ENCODE measurements at places on chromosomes 5 and 9.

DNA sequence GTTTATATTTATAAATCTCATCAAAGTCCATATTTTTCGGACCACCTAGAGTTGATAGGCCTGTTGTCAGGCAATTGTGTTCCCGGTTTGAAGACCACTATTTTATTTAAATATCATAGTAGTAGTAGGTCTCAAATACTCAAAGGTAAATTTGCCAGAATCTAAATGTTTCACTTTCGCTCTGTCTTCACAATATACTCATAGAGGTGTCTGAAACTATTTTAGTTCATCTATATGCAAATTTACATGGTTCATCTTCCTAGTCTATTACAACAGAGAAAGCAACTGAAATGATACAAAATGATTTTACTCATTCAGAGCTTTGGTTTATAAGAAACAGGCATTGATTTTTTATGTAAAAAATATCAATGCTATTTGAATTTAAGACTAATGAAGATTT lies 1897.5 kb downstream of the EFNA5 start:
- no peak for DNase-seq

DNA sequence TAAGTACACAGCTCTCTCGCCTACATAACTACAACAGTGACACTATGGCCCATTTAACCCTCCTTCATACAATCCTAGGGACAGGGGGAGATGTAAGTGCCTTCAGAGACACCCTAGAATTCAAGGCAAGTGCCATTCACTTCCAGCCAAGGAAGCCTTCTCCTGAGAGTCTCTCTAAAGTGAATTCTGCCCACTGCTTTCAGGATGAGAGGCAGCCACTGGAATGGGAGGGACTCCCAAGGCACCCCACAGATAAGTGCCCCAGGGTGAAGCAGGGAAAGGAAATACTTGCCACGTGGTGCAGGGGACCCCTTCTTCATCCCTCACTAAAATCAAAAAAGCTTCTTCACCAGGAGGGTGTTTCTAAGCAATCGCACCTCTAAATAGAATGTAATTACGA lies 283.7 kb downstream of the ZNF608 start:
- no peak for DNase-seq

- DNase-seq, result no peak
These were observed 454.4 kb upstream of the TRPC7 start for GRCh38 chr5:136819526-136820302.

DNA sequence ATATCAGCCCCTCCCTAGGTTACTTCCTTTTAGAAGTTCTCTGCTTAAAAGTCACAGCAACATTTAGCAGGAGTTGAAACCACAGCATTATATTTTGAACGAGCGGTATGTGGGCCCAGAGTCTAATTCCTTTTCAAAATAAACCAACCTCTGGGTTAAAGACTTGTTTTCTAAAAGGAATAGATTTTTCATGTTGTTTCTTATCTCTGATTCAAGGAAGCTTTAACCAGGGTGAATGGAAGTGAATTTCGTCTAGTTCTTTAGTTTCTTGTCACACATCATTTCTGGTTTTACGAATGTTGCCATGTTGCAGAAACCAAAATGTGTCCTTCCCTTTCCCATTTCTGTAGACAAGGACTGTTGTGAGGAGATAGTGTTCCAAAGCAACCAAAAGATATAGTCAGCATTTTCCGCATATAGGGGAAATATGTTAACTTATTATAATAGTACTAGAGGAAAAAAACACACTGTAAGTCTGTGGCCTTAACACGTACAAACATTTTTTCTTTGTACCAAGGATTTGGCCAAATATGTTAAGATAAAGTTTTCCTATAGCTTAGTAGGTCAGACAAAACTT lies 142.4 kb downstream of the PCSK5 start:
- no peak for DNase-seq

DNA sequence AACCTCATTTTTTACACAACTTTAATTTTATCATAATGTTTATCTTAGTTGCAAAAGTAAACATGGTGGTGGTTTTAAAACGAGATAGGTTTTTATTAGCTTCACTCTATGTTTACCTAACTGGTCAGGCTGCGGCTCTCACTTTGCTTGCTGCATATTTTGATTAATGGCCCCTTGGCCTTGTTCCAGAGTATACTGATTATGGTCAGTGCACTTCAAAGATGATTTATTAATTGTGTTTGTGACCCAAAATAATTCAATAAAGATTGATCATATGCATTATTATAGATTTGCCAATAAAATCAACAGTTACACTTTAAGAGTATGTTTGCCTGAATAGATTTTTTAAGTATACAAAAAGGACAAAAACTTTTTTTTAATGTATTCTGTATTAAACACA lies 188.0 kb downstream of the XRCC4 start:
- DNase-seq, result no peak

DNA sequence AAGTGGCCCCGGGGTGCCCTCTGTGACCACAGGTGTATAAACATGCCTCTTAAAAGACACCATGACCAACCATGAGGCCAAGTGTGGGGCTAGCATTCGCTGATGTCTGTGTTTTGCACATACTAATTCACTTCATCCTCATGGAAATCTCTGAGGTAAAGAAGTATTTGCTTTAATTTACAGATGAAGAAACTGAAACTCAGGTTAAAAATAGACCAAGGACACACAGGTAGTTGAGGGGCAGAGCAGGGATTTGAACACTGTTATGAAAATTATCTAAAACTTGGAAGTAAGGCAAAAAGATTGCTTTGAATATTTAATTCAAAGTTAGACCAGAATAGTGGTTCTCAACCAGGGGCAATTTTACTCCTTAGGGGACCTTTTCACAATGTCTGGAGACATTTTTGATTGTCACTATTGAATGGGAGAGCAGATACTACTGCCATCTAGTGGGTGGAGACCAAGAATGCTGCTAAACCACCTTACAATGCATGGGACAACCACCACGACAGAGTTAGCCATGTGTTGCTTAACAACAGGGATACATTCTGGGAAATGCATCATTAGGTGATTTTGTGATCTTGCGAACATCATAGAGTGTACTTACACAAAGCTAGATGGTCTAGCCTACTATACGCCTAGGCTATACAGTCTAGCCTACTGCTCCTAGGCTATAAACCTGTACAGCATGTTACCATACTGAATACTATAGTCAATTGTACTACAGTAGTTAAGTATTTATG lies 8.0 kb upstream of the FXN start:
- no peak for DNase-seq

GRCh38 chr9:101271102-101271501 lies 113.7 kb downstream of the BAAT start:
- DNase-seq, result no peak

DNA sequence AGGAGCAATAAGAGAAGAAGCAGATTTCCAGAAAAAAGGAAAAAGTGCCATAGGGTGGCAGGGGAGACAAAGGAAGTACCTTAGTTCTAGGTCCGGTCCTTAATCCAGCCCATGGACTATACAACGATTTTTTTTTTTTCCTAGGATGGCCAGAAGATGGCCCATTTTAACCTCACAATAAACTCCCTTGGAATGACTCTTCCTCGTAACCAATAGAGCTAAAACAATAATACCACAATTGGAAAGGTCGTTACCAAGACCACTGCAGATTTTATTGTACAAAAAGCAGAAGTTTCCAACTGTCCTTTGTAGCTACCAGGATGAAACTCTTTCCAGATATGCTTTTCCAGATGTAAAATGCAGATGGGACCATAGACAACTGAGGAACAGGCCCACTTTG lies 34.4 kb upstream of the SSBP2 start:
- no peak for DNase-seq

DNA sequence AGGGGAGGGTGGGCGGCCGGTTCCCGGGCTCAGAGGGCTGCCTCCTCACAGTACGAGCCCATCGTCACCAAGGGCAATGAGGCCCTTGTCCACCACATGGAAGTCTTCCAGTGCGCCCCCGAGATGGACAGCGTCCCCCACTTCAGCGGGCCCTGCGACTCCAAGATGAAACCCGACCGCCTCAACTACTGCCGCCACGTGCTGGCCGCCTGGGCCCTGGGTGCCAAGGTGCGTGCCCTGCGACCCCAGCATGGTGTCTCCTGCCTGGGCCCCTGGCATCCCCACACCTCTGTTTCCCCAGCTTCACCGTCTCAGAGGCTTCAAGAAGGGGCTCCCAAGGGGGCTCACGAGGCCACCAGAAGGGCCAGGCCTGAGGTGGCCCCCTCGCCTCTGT lies 7.2 kb downstream of the DBH start:
- DNase-seq, result no peak

GRCh38 chr5:136374003-136374402 lies 8.7 kb upstream of the TRPC7 start:
- DNase-seq, result no peak

DNA sequence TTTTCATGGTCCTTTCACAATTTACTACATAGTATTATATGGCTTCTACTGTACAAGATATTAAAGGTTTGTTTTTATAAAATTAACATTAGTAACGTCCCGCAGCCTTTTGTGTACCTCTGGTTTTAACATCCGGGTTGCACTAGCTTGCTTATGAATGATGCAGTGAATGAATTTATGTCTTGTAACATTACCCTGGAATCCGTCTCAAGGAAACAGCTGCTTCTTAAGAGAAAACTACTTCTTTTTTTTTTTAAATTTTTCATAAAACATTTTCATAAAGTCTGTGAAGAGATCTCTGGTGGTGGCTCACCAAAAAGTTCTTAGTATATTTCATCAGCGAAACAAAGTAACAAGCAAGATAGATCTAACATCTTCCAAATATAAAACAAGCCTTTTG lies 23.6 kb downstream of the MARCHF3 start:
- no peak for DNase-seq

- DNase-seq, result no peak
These were observed 60.8 kb downstream of the WNK2 start for GRCh38 chr9:93244510-93245436.

GRCh38 chr5:37814699-37815098 lies 25.1 kb downstream of the GDNF start:
- no peak for DNase-seq

DNA sequence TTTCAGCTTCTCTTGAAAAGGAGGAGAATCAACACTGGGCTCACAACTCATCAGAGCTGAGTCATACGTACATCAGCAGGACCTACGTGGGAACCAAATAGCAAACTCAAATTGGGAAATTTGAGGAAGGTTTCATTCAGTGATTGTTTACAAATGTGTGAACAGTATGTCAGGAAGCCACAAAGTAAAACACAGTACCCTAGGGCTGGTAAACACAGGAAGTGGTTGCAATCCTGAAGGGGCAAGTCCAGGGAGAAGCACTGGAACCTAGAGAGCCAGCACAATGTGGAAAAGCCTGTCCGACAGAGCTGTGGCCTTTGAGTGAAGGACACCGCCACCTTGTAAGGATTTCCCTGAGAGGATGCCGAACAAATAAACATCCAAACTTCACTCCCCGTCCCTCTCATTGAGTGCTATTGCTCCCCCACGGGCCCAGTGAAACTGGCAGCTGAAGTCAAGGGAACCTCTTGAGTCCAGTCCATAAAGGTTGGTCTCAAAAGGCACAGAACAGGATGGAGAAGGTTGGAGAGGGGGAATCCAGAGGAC lies 26.7 kb upstream of the RICTOR start:
- DNase-seq, result no peak

DNA sequence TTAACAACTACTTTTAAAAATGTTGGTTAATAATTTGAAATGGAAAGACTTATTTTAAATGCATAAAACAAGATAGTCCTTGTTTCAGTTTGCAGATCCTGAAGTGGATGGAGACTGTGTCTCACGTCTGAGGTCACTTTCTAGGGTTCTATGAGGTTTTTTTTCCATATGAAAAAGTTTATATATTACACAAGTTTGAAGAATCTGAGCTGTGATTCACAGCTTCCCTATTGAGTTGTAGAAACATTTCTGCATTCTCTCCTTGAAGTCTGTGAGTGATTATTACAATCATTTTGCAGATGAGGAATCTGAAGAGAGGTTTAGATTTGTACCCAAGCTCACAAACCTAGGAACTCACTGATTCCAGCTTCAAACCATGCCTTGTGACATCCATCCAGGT lies 442.5 kb upstream of the KLF4 start:
- DNase-seq, result no peak

DNA sequence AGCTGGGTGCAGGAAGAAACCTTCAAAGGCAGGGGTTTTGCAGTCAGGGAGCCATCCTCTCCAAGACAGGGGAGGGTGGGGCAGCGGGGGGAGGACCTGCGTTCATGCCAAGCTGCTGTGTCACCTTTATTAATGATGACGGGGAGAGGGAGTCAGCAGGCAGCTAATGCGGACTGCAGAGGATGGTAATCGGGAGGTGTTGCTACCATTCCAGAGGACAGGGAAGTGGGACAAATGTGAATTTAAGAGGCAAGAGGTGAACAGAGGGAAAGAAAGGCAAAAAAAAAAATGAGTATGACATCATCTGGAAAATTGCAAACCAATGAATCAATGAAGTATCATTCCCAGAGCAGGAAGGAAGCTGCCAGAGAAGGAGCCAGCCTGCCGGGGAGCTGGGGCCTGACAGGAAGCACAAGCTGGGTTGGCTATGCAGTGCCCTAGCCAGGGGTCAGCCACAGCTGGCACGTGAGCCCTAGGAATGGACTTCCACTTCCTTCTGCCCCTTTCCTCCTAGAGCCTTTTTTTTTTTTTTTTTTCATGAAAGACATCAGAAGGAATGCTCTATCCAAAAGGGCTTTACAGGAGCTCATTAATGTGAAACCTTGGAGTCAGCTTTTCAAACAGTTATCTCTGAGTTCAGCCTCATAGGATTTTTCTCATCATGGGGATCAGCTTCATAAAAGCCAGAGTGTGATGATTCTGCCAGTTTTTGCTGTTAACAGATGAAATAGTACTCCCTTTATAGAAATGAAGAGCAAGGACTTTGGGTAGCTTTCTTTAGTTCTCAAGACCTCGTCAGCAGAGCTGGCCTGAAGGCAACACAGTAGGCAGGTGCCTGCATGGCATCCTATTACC lies 9.2 kb downstream of the INSYN2B start:
- DNase-seq, result no peak

- no peak for DNase-seq
These were observed 113.8 kb downstream of the MEF2C start for GRCh38 chr5:88769165-88769564.
